ENCODE measurements at places on chromosomes 3 and 15.

DNA sequence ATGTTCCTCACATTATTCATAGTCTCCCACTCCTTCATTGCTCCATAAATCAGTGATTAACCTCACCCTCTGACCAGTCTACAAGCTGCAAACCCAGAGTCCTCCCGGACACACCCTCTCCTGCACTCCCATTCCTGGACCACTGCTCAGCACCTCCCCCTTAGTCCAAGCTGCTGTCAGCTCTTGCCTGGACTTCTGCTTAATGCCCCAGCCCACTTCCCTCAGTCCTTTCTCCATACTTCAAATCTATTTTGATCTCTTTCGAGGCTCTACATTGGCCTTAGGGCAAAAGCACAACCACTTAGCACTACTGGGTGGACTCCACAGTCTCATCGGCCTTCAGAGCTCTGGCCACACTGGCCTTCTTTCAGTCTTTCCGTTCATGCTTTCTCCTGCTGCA lies 79.4 kb upstream of the FAM98B start:
- DNase-seq: no peak

DNA sequence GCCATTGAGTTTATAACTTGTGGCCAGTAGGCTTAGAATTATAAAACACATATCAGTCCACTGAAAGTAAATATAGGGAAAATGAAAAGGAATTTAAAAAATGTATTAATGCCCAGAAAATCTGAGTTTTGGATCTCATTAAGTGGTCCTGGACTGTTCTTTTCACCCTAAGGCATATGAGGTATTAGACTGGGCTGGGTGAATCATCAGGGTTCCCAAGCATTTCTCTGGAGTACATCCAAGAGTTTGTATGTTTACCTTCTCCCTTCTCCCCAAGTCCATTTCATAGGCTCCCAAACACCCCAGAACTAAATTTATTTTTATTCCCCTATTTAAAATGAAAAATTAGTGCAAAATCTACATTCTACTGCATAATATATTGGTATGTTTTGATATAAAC lies 31.9 kb upstream of the SPTSSB start:
- DNase-seq: no peak

- no peak for DNase-seq
Measured at GRCh38 chr3:195559723-195560409, 16.7 kb upstream of the PPP1R2 start.

GRCh38 chr15:37695719-37696118 lies 238.7 kb upstream of the TMCO5A start:
- no peak for DNase-seq

- no peak for DNase-seq
Measured at GRCh38 chr15:42444415-42445063, 46.4 kb downstream of the ZNF106 start.

DNA sequence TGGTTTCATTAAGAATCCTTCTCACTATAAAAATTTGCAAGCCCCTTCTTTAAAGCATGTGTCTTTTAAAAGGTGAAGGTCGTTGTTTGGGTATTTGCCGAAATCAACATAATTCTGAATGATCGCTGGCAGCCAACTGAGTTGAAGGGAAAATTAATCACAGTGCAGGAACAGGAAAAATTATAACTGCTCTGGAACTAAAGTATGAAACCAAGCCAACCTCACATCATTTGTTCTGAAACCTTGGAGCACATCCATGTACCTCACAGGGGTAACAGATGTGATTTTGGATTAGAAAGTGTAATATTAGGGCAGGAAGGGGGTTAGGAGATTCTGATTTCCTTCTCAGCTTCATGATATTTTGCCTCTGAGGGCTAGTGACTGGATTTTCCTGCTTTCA lies 52.2 kb upstream of the PTX3 start:
- no peak for DNase-seq

GRCh38 chr3:113287111-113287802 lies 75.9 kb downstream of the BOC start:
- no peak for DNase-seq

DNA sequence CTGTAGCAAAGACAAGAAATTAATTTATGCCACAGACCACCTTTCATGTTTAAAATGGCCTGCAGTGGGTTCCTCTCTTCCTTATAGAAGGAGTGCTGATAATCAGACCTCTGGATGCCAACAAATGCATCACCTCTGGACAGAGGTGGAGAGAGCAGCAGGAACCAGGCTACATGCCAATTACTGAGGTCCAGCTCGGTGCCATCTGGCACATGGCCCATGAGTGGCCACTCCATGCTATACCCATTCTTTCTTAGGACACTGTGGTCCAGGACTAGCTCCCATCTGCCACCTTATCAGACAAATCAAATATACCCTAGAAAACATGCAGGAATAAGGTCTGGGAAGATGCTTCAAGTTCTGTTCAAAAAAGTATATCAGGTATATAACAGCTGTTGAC lies 60.7 kb downstream of the TBC1D2B start:
- no peak for DNase-seq

DNA sequence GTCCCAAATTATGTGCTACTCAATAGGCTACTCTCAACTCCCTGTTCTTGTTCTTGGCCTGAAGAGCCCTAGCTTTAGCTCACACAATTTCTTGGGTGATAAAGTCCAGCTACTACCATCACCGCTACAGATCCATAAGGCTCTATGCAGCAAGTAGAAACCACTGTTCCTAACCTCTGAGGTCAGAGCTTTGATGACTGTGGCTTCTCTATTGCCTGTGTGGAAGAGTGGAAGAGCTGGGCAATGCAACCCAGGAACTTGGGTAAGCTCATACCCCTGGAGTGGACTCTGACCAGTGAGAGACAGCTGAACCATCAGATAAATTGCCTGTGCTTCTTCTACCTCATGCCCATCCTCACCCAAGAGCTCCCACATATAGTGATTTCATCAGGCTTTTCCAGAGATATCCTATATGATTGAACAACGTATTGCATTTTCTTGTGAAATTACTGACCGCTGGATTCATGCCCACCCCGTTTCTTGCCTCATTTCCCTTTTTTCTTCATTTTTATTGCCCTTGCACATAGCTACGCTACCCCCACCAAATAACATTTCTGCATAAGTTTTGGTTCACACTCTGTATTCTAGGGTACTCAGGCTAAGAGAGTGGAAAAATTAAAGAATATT lies 172.3 kb upstream of the MBNL1 start:
- no peak for DNase-seq

DNA sequence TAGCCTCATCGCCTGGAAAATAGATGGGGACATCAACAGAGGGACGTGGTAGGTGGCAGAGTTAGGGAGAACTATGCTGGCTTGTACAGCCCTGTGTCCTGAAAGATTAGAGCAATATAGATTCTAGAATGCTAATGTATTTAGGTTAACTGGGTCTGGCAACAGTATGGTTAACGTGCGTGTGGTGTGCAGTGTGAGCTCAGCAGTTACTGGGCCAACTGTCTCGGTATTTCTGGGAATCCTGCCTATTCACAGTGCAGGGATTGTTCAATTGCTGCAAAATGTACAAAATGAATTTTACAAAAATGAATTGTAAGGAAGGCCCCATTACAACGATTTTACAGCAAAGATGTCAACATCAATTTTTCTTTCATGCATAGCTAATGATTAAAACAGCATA lies 20.6 kb downstream of the MEIS2 start:
- DNase-seq: no peak

DNA sequence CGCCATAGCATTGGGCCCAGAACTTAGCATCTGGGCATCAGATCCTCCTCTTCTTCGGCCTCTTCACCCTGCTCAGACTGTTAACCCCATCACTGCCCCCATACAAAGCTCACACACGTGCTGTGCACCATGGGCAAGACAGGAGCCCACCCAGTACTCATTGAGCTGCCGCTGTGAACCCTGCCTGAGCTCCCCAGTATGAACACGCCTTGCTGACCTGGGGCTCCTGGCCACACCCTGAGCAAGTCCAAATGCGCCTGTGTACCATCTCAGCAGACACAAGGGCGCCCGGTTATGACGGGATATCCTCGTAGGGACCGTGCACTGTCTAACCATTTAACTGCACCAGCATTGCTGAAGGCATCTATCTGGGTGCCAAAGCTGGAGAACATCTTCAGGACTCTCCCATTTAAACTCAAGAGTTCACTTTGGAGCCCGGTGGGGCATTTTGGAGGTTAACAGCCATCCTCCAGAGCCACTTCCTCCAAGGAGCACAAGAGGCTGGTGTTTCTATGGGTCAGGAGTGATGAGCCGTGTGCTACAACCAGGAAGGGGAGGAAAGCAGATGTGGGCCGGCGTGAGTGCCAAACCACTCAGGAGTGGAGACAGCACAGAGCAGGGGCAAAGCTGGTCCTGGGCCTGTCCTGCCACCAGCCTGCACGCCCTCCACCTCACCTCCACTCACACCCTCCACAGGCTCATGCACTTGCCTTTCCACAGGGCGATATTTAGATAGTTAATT lies 12.1 kb downstream of the PRR23E start:
- no peak for DNase-seq

DNA sequence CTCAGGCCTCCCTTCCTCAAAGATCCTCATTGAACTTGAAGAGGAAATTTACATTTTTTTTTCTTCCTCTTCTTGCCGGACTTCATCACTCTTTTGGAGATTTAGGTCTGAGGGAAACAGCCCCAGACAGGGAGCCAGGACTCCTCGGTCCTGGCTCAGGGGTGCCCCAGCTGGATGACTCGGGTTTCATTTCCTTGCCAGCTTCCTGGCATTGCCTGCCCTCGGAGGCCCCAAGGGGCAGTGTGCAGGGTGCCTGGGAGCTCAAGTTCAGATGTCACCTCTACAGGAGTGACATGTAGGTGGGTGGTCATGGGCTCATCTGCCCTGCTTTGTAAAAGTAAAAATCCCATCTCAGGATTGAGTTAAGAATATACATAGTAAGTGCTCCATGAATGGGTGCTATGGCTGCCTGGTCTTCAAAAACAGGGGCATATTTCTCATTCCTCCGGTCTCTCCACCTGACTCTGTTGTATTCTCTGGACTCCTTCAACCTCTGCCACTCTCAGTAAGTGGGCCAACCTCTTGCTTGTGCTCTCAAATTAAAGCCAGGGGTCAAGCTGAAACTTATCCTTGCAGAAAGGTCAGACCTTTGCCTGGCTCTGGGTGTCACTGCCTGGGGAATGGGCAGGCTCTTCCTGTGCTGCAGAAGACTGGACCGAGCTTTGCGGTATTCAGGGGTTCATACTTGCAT lies 51.8 kb downstream of the SMAD6 start:
- DNase-seq: no peak

DNA sequence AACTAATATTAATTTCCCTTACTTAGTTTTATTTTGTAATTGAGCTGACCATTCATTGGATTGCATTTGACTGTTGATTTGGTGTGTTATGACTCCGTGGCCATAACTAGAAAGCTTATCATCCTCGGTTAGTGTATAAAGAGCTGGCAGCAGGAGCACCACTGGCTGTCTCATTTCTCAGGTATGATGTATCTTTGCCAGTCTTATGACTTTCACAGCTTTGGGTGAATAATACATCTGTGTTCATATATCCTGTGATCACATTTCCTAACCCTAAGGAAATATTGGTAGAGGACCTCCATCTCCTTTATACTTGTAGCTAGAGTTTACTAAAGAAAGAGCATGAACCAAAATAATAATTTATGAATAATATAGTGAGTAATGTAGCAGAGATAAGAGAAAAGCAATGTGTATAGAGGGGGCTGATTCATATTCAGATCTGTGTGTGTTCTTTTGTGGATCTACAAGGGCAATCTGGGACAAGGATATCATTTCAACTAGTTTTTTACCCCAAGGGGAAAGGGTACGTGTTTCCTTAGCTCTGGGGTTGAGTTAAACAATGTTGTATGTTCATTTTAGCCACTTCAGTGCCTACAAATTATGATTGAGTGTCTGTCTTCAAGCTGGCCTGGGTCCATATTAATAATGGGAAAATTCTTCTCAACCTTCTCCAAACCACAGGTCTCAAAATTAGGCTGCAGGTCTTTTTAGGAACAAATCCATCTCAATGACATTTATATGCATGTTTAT lies 901.7 kb downstream of the NTRK3 start:
- DNase-seq: peak; percentile 53

GRCh38 chr3:14364580-14365292 lies 37.7 kb upstream of the SLC6A6 start:
- no peak for DNase-seq

- DNase-seq: no peak
Measured at GRCh38 chr15:79593119-79593869, 161.2 kb downstream of the MINAR1 start.

GRCh38 chr15:40309344-40309862 lies 1.7 kb upstream of the PLCB2 start:
- DNase-seq: no peak

GRCh38 chr3:95613993-95614392 lies 1200.4 kb upstream of the EPHA6 start:
- no peak for DNase-seq

DNA sequence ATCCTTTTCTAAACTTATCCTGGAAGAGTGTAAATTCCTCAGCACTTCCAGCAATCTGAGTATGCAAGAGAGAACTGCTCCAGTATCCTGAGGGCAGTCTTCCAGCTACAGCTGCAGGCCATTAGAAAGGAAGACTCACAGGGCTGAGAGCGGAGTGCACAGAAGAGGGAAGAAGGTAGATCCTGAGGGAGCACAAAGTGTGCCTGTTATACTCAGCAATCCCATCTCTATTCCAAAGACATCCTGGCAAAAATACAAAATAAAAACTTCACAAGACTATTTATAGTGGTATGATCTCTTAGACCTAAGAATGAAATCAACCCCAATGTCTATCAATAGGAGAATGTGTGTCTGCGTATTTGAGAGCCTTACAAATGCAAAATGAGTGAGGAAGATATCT lies 292.0 kb downstream of the ZIC1 start:
- DNase-seq: no peak

DNA sequence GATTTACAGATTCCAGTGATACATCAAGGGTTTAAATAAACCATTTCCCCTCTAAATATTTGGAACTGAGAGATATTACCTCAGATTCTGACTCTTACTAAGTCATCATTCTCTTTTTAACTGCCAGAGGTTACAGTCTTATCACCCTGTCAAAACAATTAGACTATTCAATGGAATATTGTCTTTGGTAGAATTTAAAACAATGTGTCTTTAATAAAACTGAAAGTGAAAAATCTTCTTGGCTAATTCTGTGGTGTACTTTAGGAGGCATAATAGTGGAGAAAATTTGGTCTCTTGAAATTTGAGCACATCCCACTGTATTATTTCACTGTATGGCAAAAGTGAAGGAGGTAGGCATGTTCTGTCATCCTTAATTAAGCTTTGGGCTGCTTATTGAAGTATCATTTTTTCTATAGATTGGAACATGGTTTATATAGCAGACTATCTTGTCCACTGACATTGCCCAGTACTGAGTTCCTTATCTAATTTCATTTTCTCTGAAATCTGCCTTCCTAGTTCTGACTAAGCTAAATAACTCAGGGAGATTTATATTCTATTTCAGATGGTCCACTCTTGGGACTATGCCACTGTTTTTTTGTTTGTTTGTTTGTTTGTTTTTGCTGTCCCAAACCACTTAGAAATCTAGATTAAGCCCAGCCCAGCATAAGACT lies 48.0 kb upstream of the UTS2B start:
- DNase-seq: no peak

DNA sequence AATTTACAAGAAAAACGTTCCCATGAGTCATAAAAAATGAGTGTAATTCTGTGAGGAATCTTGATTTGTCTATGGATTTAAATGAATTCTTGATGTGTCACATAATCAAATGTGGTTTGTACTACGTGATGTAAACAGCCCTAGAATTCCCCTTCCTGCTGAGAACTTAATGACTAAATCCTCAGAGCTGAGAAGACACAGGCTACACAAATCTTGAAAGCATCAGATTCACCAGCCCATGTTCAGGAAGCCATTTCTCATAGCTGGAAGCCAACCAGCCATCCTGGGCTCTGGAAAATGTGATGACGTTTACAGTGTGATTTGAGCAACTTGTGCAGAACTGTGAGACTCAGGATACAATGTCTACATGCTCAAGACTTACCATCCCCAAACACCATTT lies 193.7 kb upstream of the MME start:
- no peak for DNase-seq

Measured in DMS79 treated with DMSO at 0.1 percent for 48 hours (cell line).